Right hindlimb (tissue), 1 donor: ENCODE measurements at places on chromosomes 11 and 22.

DNA sequence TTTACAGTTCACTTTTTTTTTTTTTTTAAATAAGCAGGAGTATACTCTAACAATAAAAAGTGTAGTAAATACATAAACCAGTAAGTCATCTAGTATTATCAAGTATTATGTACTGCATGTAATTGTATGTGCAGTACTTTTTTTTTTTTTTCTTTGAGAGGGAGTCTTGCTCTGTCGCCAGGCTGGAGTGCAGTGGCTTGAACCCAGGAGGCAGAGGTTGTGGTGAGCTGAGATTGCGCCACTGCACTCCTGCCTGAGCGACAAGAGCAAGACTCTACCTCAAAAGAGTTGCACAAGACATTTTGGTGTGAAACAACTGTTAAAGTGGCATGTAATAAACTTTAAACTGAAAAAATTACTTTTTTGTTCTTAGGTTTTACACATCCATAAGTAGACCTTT lies 16.7 kb downstream of the BCL2L13 start:
- DNase-seq: no peak

- DNase-seq: peak; percentile 86
Observed at GRCh38 chr22:37018815-37019308, 385 bp downstream of the TST start.

DNA sequence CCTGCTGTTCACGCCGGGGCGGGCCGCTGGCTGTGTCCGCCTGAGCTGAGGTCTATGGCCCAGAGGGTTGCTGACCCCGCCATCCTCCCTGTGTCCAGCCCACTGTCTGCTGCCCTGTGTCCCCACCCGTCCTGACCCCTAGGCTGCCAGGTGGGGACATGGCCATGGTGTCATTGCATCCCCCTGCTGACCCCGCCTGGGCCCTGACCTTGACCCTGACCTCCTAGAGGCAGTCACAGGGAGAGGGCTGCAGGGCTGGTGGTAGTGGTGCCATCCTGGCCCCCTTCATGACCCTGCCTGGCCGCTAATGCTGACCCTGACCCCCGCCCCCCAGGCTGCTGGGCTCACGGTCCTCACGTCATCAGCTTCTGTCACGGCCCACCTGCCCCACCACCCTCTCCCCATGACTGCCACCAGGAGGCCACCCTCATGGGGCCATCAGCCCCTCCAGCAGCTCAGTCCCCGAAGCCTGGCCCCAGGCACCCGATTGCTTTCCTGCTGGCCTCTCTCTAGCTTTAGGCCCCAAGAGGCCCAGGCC lies 285.9 kb downstream of the BRD1 start:
- no peak for DNase-seq

- no peak for DNase-seq
Observed at GRCh38 chr11:8070417-8071115, 10.4 kb upstream of the TUB start.

- DNase-seq: no peak
Observed at GRCh38 chr11:34256626-34257025, 101.2 kb downstream of the ABTB2 start.

GRCh38 chr11:46254133-46254491 lies 23.4 kb upstream of the CREB3L1 start:
- DNase-seq: no peak

GRCh38 chr11:92702037-92702804 lies 267.2 kb upstream of the MTNR1B start:
- no peak for DNase-seq

- no peak for DNase-seq
Observed at GRCh38 chr11:70637186-70637800, 239.0 kb downstream of the CTTN start.

DNA sequence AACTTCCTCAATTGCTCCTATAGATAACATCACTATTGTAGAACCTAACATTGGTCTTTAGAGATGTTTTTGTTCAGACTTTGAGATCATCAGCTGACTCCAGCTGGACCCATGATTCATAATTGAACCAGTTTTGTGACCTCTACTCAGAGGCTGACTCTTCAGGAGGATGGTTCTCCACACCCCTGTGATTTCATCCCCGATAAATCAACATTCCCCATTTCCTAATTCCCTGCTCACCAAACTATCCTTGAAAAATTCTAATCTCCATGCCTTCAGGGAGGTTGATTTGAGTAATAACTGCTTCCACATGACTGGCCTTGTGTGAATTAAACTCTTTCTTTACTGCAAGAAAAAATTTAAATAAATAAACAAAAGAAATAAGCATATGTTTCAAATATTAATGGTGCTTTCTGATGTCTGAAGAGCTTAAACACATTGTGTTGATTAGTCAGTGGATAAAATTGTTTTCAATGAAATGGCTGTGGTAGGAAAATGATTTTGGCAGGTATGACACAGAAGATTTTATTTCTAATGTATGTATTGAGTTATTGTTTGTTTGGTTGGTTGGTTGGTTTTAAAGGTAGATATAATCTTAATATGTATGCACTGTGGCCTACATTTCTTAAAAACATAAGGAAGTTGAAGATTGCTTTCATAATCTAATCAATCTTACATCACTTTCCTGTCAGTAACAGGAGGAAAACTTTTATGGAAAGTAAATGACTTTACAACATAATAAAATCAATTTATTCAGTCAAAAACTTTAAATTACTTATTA lies 427.9 kb upstream of the CCDC179 start:
- no peak for DNase-seq

- DNase-seq: no peak
Observed at GRCh38 chr11:48193876-48194275, 22.7 kb upstream of the OR4B1 start.

GRCh38 chr22:27853424-27853823 lies 51.9 kb upstream of the MN1 start:
- DNase-seq: no peak

GRCh38 chr11:119160151-119160550 lies 8.4 kb upstream of the NLRX1 start:
- DNase-seq: no peak

DNA sequence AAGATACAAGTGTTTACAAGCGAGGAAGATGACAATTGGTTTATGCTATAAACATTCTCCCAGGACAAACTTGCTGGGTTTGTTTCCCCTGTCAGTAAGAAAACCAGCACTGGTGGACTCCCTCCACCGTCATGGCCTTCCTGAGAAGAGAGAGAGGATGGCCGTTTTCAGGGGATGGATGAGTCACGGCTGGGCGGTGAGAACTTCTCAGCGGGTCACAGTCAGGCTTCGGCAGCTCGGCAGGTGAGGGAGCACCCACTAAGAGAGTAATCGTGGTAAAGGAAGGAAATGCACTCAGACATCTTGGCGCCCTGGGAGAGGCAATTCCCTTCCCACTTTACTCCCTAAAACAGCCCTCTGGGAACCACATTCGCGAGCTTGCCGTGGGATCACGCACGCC lies 83.9 kb downstream of the NCAM1 start:
- no peak for DNase-seq

- no peak for DNase-seq
Observed at GRCh38 chr11:59479906-59480305, 6.8 kb downstream of the OR4D10 start.

DNA sequence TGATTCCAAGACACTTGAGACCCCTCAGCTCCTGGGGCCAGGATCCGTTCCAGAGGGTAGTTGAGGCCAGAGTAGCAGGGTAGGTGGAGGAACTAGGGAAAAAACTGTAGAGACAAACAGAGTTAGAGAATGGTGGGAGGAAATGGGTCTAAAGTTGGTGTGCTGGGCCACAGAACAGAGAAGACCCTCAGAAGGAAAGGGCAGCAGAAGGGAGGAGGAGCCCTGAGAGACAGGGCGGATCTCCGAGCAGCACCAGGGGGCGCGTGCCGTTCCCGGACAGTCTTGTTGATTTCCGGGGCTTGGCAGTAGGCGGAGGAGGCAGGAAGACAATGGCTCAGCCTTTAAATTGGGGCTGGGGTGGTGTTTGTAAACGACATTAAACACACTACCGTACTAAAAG lies 2.4 kb upstream of the CECR2 start:
- peak; percentile 37 for DNase-seq

DNA sequence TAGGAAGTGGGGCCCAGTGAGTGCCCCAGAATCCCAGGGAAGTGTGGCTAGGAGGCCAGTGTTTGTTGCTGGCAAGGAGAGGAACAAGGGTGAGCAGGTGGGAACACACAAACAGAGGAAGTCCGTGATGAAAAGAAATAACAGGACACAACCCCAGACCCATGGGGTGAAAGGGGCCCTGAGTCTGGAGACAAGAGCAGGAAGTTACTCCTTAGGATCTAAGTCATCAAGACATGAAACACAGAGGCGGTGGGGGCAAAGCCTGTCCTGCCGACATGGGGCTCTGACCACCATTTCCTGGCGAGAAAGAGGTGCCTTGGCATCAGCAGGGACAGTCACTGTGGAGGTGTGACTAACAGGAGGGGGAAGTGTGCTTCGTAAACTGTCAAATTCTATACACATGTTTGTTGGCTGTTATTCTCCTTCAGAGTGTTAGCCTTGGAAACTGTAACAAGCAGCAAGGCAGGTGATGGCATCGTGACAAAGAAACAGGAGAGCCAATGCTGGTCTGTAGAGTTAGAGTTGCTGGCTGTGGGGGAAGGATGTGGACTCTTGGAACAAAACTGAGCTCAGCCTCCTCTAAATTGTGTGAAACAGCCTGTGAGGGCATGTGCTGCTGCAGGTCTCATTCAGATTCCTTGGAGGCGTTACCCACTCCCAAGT lies 21.7 kb downstream of the CHST1 start:
- DNase-seq: no peak

DNA sequence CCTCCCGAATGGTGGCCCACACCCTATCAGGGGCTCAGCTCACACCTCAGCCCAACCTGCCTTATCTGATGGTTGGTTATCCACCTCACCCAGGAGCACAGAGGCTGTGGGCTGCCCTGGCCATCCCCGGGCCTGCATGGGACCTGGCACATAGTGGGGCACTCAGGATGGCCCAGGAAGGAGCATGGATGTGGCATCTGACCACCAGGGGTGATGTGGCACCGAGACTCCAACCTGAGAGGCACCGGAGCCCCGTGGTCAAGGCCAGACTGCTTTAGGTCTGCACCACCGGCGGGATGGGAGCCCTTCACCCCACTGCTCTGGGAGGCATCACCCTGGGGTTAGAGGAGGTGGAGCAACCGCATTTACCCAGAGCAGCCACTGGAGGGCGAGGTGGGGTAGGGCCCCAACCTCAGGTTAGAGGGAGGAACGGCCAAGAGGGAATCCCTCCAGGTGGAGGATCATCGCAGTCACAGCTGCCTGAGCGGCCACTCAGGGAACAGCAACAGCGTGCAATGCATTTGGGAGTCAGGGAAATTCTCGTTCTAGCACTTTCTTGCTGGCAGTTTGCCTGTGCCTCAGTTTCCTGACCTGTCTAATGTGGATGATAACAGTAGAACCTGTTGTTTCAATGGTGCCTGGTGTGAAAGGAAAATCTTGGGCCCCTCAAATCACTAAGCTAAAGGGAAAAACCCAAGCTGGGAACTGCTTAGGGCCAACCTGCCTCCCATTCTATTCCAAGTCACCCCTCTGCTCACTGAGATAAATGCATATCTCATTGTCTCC lies 52.9 kb upstream of the CARS1 start:
- peak; percentile 21 for DNase-seq

GRCh38 chr11:47408598-47409439 lies 429 bp downstream of the SLC39A13 start:
- peak; percentile 50 for DNase-seq

DNA sequence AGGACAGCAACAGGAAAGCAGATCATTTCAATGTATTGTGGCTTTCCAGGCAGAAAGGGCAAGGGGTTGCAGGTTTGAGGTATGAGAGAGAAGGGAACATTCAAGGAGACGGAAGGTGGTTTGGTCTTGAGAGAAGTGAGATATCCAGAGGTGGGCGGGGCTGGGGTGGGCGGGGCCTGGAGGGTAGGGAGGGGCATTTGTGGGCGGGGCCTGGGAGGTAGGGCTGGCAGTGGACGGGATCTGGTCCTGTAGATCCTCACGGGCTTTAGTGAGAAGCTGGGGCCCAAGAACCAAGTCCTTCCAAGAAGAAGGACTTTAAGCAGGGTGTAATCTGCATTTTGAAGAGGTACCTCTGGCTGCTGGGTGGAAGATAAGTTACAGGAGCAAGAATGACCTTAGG lies 199.2 kb downstream of the MN1 start:
- no peak for DNase-seq

- DNase-seq: no peak
Observed at GRCh38 chr11:101436511-101437142, 147.2 kb downstream of the TRPC6 start.

- no peak for DNase-seq
Observed at GRCh38 chr11:31114442-31114841, 255.1 kb downstream of the DCDC1 start.

DNA sequence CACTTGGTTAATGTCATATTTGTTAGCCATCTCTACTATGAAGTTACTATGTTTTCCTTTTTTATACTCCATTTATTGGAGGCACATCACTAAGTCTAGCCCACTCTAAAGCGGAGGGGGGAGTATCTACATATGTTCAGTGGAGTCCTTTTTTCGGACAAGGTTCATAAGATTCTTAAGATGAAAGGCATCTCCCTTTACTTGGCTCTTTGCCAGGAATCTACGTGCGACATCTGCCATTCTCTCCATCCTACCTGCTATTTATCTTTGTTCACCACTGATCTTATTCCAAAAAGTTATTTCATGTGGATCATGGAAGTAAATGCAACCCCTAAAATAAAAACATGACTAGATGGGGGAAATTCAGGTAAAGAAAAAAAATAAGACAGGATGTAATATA lies 77.4 kb upstream of the YWHAH start:
- no peak for DNase-seq
